Stimulated activated CD4-positive, alpha-beta T cell treated with anti-CD3 and anti-CD28 coated beads, Interleukin-4, amount 100 ng/mL, for 48 hours (primary cell): ENCODE measurements at places on chromosomes 2 and 18.

- no peak for DNase-seq
These were observed 220.8 kb downstream of the GULP1 start for GRCh38 chr2:188512456-188512855.

GRCh38 chr2:14684516-14684915, 52.0 kb downstream of the LRATD1 start:
- no peak for DNase-seq

DNA sequence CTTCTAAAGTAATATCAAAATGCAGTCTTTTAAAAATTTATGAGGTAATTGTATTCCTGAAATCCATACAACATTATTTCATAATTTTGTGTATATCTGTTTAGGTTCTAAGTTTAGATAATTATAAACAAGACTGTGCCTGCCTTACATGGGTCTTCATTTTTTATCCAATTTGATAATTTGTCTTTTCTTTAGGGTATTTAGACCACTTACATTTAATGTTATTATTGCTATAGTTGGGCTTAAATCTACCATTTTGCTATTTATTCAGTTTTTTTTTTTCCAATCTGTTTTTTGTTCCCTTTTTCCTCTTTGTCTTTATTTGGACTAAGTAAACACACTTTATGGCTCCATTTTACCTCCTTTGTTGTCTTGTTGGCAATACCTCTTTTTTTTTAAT, 312.5 kb upstream of the MEX3C start:
- no peak for DNase-seq

DNA sequence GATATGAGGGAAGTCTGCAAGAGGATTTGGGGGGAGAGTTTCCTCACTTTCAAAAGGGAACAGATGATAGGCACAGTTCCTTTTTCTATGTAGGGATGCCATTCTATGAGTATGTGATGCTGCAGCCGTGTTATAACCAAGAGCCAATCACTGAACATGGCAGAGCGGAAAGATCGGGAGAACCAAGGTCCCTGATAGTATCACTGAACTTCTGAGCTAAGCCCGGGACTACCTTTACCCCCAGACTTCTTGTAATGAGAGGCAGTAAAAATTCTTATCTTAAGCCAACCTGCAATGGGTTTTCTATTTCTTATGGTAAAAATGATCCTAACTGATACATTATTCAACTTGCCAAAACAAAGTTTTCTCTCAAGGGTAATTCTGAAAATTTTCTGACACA, 21.6 kb upstream of the SLC1A4 start:
- DNase-seq = no peak

DNA sequence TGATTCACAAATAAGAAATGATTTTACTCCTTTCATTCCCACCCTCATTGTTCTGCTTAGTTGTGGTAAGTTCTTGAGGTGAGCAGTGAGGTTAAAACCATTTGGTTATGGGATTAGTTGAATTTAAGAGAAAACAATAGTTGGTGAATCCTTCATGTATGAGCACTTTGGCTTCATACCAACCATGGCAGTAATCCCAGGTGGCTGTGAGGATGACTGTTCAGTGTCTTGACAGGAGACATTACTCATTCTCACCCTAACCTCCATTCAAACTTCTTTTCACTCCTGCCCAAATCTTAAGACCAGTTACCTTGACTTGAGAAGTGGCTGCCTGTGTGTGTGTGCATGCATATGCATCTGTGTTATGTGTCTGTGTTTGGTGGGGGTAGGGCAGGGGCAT, 143.1 kb downstream of the SETBP1 start:
- no peak for DNase-seq

- DNase-seq = no peak
These were observed 60.9 kb upstream of the MMADHC start for GRCh38 chr2:149648282-149649030.

- DNase-seq = no peak
These were observed 157.1 kb downstream of the FTCDNL1 start for GRCh38 chr2:199693861-199694260.

DNA sequence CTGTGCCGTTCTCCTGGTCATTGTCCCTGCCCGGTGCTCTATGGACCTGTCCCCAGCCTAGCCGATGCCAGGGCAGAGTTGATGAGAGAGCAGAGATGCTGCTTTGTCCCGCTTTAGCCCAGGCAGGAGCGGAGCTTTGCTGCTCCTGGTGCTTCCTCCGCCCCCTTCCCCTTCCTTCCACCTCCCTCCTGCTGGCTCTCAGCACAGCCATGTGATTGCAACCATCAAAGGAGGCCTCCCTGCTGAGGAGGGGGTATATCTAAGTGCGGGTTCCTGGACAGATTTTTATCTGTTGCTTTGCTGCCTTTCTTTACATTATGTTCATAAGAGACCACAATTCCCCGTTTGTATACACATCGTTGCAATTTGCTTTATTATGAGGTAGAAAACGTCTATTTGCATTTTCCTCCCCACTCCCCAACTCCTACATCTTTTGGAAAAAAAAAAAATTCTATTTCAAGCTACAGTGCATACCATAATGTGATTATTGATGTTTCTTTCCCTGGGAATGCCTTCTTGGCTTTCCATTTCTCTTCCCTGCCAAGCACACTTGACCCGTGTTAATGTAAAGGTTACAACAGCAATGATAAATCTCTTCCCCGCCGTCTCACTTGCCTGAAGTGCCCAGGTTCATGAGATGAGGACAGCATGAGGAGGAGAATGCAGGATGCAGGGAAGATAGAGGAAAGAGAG, 25.4 kb downstream of the ALPK2 start:
- DNase-seq = no peak
